Pulmonary artery endothelial cell (primary cell): ENCODE measurements at places on chromosomes 7 and 10. TPM values are rescaled to one million over a fixed set of nuclear protein-coding genes. Genes with fewer than 3 reads are reported as not detected.

DNA sequence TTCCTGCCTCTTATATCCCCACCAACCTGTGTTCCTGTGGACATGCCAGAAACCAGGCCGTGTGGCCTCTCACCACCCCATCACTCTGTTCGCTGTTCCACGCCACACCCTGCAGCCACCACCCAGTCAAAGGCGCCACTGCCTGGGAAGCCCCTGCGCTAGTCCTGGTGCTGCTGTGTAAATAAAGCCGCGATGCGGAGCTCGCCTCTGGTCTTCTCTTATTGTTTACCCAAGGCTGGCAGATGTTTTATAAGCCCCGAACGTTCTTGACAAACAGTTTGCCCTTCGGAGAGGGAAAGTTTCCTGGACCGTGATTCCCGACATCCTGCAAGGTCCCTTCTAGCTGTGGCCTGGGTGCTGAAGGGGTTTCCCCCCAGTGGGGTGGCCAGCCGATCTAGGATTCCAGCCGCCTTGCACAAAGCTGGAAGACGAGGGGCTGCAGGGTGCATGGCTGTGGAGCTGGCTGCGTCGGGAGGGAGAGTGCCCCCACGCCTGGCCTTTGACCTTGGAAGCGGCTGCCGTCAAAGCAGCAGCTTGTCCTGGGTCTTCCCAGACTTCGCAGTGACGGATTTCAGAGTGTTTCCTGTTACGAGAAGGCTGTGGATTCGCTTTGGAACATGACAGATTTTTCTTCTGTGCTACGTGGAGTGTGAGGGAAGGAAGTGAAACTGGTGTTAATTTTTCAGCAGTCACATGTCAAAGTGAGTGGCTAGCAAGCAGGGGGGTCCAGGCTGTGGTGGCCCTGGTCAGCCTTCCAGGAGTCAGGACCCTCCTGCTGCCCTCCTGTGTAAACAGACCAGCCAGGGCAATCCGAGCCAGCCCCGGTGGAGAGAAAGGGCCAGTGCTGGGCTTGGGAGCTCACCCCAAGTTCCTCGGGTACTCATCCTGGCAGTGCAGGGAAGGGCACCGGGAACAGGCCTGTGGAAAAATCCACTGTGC, 61.6 kb downstream of the LHPP start:
- no peak for DNase-seq

- DNase-seq: no peak
Observed at GRCh38 chr7:17495655-17496394, 197.4 kb downstream of the AHR start.

GRCh38 chr10:28592953-28593352, 60.0 kb downstream of the WAC start:
- DNase-seq: peak; percentile 8

- no peak for DNase-seq
Observed at GRCh38 chr10:4214908-4215307, 429.9 kb upstream of the KLF6 start.

DNA sequence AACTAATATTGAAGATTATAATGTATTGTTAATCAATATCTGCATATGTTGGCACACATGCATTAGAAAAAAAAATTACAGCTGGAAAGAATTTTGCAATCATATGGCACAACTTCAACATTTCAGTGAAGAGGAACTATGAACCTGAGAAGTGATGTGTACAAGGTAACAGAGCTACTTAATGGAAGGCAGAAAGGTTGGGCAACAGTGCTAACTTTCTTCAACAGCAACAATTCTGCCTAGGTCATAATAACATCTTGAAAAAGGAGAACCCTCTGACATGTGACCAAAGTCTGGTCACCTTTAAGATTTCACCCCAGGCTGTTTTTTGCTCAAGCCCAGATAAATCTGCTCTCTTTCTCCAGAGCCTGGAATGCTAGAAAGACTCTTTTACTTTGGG, 47.9 kb upstream of the SKAP2 start:
- no peak for DNase-seq

DNA sequence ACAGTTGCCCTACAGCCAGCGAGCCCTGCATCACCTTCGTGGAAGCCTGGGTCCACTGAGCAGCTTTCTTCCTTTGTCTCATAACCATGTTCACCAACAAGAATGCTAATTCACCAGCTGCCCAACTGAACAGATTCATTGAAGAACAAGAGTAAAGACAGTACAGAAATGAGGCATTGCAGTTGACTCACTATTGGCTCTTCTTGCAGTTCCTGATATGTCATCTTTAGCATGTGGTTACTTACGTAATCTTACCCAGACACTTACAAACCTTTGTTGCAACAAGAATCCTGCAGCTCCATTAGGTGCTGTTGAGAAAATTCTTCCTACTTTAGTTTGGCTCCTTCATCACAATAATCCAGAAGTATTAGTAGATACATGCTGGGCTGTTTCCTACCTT, 174.0 kb upstream of the TPK1 start:
- no peak for DNase-seq

The BCCIP gene
- 49.2 and 74.0 TPM in 2 replicates for total RNA-seq

The CACUL1 gene
- total RNA-seq: 27.4 and 30.6 TPM in 2 replicates

The NRG3 gene
- total RNA-seq: 0.04 and 0.33 TPM in 2 replicates

The HOXA5 gene
- total RNA-seq: 5.9 and 13.1 TPM in 2 replicates

The TOMM7 gene
- 116 and 162 TPM in 2 replicates for total RNA-seq

The PRLHR gene
- not detected in 2 replicates for total RNA-seq

The ORC5 gene
- 83.0 and 175 TPM in 2 replicates for total RNA-seq

The ELFN1 gene
- 0.79 and 1.2 TPM in 2 replicates for total RNA-seq
